Stimulated activated CD4-positive, alpha-beta T cell treated with anti-CD3 and anti-CD28 coated beads, Interleukin-1b, Interleukin-23, amount 100 ng/mL, for 24 hours (primary cell): ENCODE measurements at places on chromosomes 3 and 15.

DNA sequence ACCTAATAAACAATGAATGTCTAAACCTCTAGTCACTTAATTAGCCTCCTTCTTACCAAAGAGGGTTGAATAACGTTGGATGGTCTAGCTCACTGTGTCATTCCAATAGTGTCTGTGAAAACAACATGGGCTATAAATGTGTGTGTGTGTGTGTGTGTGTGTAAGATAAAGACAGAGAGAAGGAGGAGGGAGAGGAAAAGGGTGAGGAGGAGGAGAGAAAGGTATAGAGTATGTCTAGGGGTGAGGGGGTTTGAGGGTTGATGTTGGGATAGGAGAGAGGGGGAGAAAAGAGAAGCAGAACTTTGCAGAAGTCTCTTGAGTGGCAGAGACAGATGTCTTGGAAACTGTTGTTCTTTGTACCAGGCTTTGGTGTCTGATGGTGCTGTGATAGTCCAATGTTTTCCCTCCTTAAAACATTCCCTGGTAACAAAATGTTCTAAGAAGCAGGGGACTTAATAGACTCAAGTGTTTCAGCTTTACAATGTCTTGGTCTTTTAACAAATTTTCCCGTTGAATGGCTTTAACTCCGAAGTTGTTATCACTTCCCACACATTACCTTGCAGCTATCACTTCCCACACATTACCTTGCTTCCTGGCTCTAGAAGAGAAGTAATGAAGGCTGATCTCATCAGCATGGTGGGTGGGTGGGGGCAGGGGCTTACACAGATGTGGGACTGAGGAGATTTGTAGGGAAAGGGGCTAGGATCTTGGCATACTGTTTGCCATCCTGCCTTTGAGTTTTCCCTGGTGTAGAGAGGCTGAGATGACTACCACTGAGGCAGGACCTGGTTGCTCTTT, 57.8 kb upstream of the ETV5 start:
- no peak for DNase-seq

DNA sequence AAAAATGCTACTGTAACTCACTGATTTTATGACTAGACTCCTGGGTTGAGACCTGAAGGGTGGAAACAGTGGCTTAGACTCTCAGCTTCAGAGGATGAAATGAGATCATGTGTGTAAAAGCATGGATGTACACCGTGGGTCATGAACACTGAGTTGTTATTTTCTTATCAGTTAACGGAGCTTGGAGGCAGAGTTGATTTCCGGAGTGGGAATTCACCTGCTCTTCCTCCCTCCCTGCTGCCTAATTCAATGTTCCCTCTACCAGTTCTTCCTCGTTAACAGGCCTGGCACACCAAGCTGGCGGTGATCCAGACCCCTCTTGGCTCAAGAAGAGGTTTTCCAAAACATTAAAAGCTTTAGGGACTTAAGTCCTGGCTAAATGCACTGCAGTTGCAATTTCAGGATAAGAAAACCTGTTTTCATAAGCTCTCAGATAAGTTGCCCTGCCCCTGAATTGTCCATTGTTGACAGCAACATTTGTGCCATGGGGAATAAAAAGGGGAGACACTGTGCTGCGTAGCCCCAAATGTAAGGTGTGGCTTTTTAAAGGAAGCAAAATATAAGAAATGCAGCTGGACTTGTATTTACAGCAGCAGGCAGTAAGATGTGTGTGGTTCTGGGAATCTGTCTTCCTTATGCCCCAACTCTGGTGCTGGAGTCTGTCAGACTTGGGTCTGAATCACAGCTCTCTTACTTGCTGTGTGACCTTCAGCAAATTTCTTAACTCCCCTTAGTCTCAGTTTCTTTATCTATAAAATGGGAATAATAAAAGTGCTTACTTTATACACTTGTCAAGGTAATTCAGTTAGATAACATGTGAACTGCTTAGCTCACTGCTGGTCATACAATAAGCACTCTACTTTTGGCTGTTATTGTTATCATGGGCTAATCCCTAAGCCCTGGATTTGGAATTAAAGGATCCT, 9.9 kb downstream of the PDIA5 start:
- no peak for DNase-seq

- no peak for DNase-seq
Measured at GRCh38 chr3:190345878-190346277, 23.6 kb upstream of the CLDN1 start.

DNA sequence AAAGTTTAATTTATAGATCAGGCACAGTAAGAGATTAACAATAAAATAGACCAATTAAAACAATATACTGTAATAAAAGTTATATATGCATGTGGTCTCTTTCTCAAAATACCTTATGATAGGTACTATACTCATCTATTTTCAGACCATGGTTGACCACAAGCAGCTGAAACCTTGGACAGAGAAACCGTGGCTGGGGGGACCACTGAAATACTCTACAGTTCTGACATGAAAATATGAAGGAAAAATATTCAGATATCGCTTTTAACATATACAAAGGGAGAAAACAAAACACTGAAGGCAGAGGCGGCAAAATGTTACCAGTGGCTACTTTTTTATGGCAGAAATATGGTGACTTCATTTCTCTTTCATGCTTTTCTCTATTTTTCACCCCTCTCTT, 114.0 kb downstream of the PDZRN3 start:
- DNase-seq, result no peak

DNA sequence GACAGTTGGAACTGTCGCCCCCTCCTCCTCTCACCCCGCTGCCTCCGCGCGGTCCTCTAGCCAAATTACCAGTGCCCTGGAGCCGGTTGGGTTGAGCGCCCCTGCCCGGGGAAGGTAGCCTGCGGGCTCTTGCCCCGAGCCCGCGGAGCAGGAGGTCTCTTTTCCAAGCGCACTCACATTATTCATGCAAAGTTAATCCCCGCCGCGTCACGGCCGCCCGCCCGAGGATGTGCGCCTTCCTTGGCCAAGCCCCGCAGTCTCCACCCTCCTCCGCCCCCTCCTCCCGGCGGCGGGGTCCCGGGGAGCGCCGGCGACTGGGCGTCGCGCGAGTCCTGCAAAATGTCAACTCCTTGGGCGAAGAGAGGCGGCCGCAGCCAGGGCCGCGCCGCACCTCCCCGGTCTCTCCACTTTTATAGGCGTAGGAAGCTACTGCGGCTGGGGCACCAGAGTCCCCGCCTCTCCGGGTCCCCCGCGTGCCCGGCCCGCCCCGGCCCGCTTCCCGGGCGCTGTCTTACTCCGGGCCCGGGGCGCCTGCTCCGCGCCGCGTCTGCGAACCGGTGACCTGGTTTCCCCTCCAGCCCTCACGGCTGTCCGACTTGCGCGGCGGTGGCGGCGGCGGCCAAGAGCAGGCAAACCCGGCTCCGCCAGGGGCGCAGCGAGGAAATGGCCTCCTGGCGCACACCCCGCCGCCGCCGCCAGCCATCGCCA, at the start of gene THRB:
Gene THRB (minus strand): TSS at position 233 of the 708 bp plus-strand sequence.
- DNase-seq, result no peak

- DNase-seq, result no peak
Measured at GRCh38 chr3:183664913-183665381, 29.5 kb downstream of the KLHL24 start.

DNA sequence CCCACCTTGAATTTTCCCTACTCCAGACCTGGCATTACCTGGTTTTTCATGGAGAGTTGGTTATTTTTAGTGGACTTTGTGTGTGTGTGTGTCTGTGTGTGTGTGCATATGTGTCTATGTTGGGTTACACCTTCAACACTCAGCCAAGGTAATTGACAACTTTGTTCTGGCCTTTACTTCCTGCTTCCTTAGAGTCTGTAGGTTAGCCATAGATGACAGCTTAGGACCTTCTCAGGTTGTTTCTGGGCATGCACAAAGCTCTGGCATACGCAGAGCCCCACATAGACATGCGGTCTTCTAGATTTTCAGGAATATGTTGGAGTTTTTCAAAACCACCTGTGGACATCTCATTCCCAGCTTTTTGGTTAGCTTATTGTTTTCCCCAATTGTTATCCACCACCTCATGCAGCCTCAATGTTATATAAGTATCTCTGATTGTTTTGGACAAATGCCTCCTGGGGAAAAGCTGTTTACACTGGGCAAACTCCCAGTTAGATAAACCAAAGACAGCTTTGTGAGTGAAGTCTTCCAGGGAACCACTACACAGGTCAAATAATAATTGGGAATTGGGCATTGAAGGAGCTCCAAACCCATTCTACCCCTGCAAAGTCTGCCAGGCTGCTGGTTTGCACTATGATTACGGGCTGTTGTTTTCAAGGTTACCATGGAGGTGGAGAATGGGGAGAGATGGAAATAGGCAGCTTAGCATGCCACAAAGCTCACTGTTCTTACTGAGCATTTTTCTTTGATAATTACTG, 201.2 kb downstream of the ADAMTSL3 start:
- DNase-seq, result no peak

GRCh38 chr3:18061737-18062656, 319.6 kb upstream of the TBC1D5 start:
- no peak for DNase-seq

GRCh38 chr3:52817221-52817620, 13.3 kb downstream of the ITIH4 start:
- DNase-seq, result no peak
